ENCODE measurements at places on chromosomes 1 and 21.

GRCh38 chr1:228734881-228735801 is at the start of gene RHOU:
TSS of gene RHOU (plus strand) at chr1:228735479. CDS start at chr1:228735743, 264 bp downstream.
- DNase-seq: peak; percentile 67
- H3K27ac ChIP-seq: no peak within 1 kb of the TSS
- H3K36me3 ChIP-seq: no peaks in the 10 kb centered on the region
- no peaks in the 10 kb centered on the region for H3K27me3 ChIP-seq
- peak within 1 kb of the TSS; percentile 62 for H3K4me3 ChIP-seq

- DNase-seq: no peak
- no peak overlapping the region for H3K4me3 ChIP-seq
- no peaks in the 10 kb centered on the region for H3K36me3 ChIP-seq
- H3K27me3 ChIP-seq: no peaks in the 10 kb centered on the region
- no peaks in the 10 kb centered on the region for H3K4me1 ChIP-seq
Observed at GRCh38 chr1:207904391-207904790, 6.5 kb downstream of the CD34 start.

- peaks cover 10% of the 10 kb centered on the region for H3K4me1 ChIP-seq
- H3K4me3 ChIP-seq: no peak overlapping the region
- H3K36me3 ChIP-seq: peaks cover 10% of the 10 kb centered on the region
- H3K27ac ChIP-seq: no peak overlapping the region
- no peak for DNase-seq
Observed at GRCh38 chr1:19390901-19391595, 78.9 kb downstream of the SLC66A1 start.

DNA sequence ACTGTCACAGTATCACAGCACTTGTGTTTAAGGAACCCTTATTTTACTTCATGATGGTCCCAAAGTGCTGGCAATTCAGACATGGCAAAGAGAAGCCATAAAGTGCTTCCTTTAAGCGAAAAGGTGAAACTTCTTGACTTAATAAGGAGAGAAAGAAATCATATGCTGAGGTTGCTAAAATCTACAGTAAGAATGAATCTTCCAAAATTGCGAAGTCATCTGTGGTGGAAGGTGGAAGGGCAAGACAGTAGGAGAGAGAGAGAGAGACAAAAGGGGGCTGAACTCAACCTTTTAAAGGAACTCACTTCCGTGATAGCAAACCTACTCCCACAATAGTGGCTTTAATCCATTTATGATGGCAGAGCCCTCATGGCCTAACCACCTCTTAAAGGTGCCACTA is 19.3 kb upstream of the AADACL3 start:
- H3K4me1 ChIP-seq: no peaks in the 10 kb centered on the region
- no peak overlapping the region for H3K27ac ChIP-seq
- H3K4me3 ChIP-seq: no peak overlapping the region
- H3K27me3 ChIP-seq: no peaks in the 10 kb centered on the region
- no peaks in the 10 kb centered on the region for H3K36me3 ChIP-seq
- no peak for DNase-seq

GRCh38 chr1:31244326-31244725 is 4.6 kb upstream of the NKAIN1 start:
- DNase-seq: no peak
- no peak overlapping the region for H3K27ac ChIP-seq
- H3K4me3 ChIP-seq: no peak overlapping the region
- H3K4me1 ChIP-seq: peaks cover 9% of the 10 kb centered on the region
- H3K27me3 ChIP-seq: no peaks in the 10 kb centered on the region
- no peaks in the 10 kb centered on the region for H3K36me3 ChIP-seq

- peaks cover 5% of the 10 kb centered on the region for H3K4me1 ChIP-seq
- no peaks in the 10 kb centered on the region for H3K27me3 ChIP-seq
Observed at GRCh38 chr1:21550866-21551475, 41.7 kb downstream of the ALPL start.

DNA sequence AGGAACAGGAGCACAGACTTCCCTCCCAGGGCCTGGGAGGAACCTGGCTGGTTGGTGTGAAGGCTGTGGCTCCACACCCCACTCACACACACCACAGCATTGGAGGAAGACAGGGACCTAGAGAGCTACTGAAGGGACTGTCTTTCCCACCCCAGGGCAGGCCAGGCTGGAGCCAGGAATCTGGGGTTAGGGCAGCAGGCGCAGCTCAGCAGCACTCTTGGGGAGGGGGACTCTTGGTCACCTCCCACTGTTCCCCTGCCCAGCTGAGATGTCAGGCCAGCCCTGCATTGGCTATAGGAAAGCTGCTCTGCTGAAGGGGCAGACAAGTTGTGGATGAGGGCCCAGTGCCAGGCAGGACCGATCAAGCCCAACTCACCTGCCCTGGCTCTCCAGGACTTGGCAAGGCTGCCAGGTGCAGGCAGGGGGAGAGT is 1.6 kb upstream of the PLEKHA6 start:
- no peak overlapping the region for H3K4me3 ChIP-seq
- no peak overlapping the region for H3K27ac ChIP-seq
- H3K4me1 ChIP-seq: peaks cover 23% of the 10 kb centered on the region
- no peaks in the 10 kb centered on the region for H3K36me3 ChIP-seq
- H3K27me3 ChIP-seq: peaks cover 20% of the 10 kb centered on the region

- no peak overlapping the region for H3K4me3 ChIP-seq
- H3K27ac ChIP-seq: no peak overlapping the region
- no peaks in the 10 kb centered on the region for H3K4me1 ChIP-seq
- no peaks in the 10 kb centered on the region for H3K27me3 ChIP-seq
- H3K36me3 ChIP-seq: no peaks in the 10 kb centered on the region
Observed at GRCh38 chr1:237863234-237863633, 27.5 kb downstream of the ZP4 start.

DNA sequence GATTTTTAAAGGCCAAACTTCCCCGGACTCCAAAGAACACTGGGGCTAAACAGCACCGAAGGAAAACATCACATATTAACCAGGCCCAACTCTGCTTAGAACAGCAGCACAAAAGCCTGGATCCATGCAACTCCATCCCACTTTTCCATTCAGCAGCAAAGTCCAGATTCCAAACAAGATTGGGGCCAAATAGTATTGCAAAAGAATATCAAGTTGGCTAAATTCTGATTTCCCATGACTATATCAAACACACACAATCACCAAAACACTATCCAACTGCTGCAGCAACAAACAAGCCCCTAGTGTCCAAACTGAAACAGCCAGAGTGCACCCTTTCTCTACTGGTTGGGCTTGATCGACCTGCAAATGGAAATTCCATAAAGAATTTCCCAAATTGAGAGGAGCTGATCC is 19.4 kb upstream of the TMEM125 start:
- H3K27ac ChIP-seq: no peak overlapping the region
- peaks cover 7% of the 10 kb centered on the region for H3K27me3 ChIP-seq
- no peak for DNase-seq
- no peaks in the 10 kb centered on the region for H3K4me1 ChIP-seq
- H3K36me3 ChIP-seq: no peaks in the 10 kb centered on the region

GRCh38 chr1:97989094-97989680 is 68.4 kb upstream of the DPYD start:
- no peak overlapping the region for H3K4me3 ChIP-seq
- DNase-seq: no peak
- H3K27ac ChIP-seq: no peak overlapping the region
- no peaks in the 10 kb centered on the region for H3K27me3 ChIP-seq
